IMR-90 (cell line): ENCODE measurements at places on chromosomes 7 and 10. TPM values are rescaled to one million over a fixed set of nuclear protein-coding genes. Genes with fewer than 3 reads are reported as not detected.
A peak's percentile ranks its signal among the peaks of the same experiment; 100 is the strongest.

Gene STRA8
- not detected in 2 replicates for total RNA-seq

- H3K27ac ChIP-seq: peak overlapping the region; percentile 84
- peaks cover 13% of the 10 kb centered on the region for H3K4me1 ChIP-seq
- no peaks in the 10 kb centered on the region; the same call in 1 of the 2 replicates for H3K36me3 ChIP-seq
These were observed 72.0 kb downstream of the KAT6B start for GRCh38 chr10:74898201-74898976.

- H3K27me3 ChIP-seq: no peaks in the 10 kb centered on the region
- no peaks in the 10 kb centered on the region for H3K4me1 ChIP-seq
- no peak overlapping the region for H3K27ac ChIP-seq
- no peaks in the 10 kb centered on the region for H3K36me3 ChIP-seq
- no peak for DNase-seq
These were observed 97.3 kb upstream of the IKZF1 start for GRCh38 chr7:50207251-50207564.

Gene TUBAL3
- total RNA-seq: not detected in 2 replicates

DNA sequence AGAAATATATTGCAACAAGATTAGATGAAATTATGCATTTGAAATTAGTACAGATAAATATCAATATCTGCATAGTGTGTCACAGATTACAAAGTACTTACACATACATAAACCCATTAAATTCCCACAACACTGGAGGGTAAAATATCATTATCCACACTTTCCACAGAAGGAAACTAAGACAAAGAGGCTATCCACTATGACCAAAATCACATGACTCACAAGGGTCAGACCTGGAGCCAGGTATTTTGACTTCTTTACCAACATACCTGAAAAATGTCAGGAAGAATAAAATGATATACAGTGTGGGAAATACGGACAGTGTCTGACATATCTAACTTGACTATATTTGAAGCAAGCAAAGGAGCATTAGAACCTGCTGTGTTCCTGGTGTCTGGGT is 34.1 kb downstream of the HYCC1 start:
- DNase-seq: no peak
- peaks cover 6% of the 10 kb centered on the region for H3K4me1 ChIP-seq
- H3K4me3 ChIP-seq: no peak overlapping the region
- H3K36me3 ChIP-seq: peaks cover 13% of the 10 kb centered on the region
- no peak overlapping the region; the same call in 1 of the 2 replicates for H3K27ac ChIP-seq

- no peak for DNase-seq
- H3K36me3 ChIP-seq: no peaks in the 10 kb centered on the region
- H3K27me3 ChIP-seq: no peaks in the 10 kb centered on the region
- H3K4me1 ChIP-seq: no peaks in the 10 kb centered on the region
- no peak overlapping the region for H3K27ac ChIP-seq
These were observed 126.4 kb upstream of the DKK1 start for GRCh38 chr10:52187521-52188258.

DNA sequence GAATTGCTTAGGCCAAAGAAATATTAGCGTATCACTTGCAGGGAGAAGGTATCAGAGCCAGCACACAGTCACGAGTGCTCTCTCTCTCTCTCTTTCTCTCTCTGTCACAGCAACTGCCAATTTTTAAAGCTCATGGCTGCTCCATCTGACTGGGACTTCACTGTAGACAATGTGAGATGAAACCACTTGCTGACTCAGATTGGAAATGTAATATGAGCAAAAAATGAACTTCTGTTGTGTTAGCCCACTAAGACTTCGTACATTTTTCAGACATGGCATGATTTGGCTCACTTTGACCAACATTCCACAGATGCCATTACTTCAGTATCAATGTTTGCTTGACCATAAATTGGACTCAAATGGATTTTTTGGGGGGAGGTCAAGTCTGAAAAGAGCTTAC is 68.1 kb downstream of the DGKB start:
- DNase-seq: peak; percentile 43
- no peak overlapping the region for H3K4me3 ChIP-seq
- no peaks in the 10 kb centered on the region for H3K27me3 ChIP-seq
- H3K27ac ChIP-seq: no peak overlapping the region
- no peaks in the 10 kb centered on the region for H3K36me3 ChIP-seq

DNA sequence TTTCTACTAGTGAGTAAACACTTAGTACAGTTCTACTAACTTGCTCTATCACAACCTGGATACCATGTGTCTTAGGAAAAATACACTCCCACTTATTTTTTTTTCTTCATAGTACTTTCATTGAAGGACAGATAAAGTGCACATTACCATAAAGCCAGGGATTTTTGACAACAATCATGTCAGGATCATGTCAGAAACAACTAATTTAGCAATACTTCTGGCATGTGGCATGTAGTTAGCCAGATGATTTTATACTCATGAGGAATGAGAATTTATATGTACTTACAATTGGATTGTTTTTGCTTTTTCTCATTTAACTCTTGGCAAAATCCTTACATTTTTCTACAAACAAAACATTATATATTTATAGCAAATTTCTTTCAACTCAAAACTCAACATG is 630.7 kb upstream of the GRM3 start:
- no peaks in the 10 kb centered on the region for H3K36me3 ChIP-seq
- no peak overlapping the region for H3K27ac ChIP-seq
- H3K4me1 ChIP-seq: no peaks in the 10 kb centered on the region
- H3K4me3 ChIP-seq: no peak overlapping the region
- H3K27me3 ChIP-seq: no peaks in the 10 kb centered on the region
- no peak for DNase-seq
